ENCODE measurements at places on chromosomes 5 and 9.

DNA sequence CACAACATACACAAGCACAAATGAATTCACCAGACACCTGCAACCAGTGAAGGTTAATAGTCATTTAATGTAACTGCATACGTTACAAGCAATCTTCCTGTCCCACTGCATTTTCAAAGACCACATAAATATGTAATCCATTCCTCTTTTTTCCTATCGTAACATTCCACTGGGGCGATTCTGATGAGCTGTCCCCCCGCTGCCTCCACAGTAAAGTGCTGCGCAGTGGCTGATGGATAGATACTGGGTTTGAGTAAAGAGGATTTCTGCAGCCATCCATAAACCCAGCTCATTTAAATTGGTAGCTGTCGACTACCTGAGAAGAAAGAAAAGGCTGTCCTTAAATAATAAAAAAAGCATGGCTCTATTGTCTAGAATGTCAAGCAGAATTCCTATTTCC is 181.1 kb downstream of the SPOCK1 start:
- DNase-seq: no peak

DNA sequence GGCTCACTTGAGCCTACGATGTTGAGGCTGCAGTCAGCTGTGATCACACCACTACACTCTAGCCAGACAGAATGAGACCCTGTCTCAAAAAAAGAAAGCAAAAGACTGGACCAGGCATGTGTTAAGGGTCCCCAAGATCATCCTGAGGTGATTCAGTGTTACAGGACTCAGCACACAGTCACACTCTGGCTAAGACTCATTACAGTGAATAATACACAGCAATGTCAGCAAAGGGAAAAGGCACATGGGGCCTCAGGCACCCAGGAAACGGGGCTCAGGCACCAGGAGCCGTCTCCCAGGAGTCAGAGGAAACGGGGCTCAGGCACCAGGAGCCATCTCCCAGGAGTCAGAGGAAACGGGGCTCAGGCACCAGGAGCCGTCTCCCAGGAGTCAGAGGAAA is 39.2 kb upstream of the NRARP start:
- DNase-seq: no peak

- DNase-seq: no peak
Observed at GRCh38 chr5:14930486-14930885, 58.9 kb upstream of the ANKH start.

DNA sequence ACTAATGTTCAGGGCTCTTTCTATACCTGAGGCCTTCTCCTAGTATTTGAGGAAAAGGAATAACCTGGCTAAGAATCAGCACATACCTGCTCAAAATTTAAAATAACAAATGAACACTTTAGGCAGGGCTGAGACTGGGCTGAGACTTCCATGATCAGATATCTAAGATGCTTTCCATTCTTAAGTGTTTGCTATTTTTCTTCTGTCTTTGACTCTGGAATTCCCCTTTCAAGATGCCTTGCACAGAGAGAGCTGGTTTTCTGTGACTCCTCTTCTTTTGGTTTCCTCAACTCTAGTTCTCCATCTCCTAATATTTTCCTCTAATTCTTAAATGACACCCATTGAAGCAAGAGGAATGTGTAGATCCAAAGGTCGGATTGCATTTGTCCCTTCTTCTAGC is 61.1 kb downstream of the DPYSL3 start:
- DNase-seq: no peak

DNA sequence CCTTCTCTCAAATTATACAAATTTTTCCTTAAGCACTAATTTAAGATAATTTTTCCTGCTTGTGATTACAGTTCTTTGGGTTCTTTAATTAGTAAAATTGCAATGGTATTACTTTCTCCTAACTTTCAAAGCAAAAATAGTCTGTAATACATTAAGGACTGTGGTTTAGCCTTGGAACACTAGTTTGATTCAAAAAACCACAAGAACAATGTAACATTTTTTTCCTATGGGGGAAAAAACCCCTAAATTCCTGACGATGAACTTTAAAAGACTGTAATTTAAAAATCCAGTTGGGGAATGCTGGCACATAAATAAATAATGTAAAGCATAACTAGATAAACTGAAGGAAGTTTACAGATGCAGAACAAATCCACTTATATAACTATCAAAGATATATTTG is 65.3 kb downstream of the CDC14B start:
- DNase-seq: no peak

DNA sequence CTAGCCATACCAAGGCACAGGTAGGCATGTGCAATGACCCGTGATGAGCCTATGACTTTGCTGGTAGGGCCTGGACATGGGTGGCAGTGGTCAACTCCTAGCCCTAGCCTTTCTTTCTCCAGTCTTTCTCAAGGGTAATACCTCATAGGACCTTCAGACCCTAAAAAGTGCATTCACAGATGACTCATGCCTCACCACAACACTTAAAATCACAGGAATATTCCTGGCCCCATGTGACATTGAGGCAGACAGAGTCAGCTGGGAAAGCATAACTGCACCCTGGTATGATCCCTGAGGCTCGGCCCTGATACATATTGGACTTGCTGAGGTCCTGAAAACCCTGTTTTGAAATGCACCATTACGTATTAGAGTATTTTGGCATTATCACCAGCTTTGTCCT is 449.5 kb downstream of the HINT1 start:
- no peak for DNase-seq

GRCh38 chr5:45382583-45382982 is 313.6 kb downstream of the HCN1 start:
- no peak for DNase-seq

DNA sequence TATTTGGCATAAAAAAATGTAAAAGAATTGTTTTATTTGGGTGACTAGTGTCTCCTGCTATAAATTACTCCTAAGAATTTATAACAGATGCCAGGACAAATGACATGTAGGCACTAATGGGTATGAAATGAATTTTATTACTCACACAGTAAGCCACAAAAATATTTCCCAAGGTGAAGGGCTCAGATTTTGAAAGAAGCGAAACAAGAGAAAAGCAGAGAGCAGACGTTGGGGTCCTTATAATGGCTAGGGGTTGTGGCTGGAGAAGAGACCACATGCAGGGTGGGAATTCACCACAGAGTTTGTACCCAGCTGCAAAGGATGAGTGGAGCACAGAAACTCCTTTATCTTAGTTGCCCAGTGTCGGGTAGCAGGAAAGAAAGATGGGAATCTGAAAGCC is 45.0 kb upstream of the PRR16 start:
- DNase-seq: no peak

- no peak for DNase-seq
Observed at GRCh38 chr9:78261403-78262001, 25.6 kb downstream of the CEP78 start.
